ENCODE measurements at places on chromosomes 2 and 18. TPM values are rescaled to one million over a fixed set of nuclear protein-coding genes. Genes with fewer than 3 reads are reported as not detected.

Gene CDCA7
- total RNA-seq, result 35.3 TPM

DNA sequence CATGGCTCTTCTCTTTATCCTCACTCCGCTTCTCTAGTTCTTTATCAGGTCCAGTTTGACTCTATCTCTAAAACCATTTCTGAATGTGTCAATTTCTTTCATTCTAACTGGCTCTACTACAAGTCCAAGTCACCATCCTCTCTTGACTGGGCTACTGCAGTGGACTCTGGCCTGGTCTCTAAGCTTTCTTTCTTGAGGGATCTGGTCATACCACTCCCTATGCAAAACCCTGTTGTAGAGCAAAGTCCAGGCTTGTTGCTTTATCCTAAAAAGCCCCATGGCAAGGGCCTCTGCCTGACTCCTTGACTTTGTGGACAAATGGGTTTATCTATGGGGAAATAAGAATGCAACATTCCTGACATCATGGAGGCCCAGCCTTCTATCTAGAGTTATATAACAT is 87.1 kb downstream of the BCL2L11 start:
- DNase-seq, result no peak

GRCh38 chr2:195560209-195560895 is 96.7 kb upstream of the SLC39A10 start:
- peak; percentile 57 for DNase-seq

- DNase-seq, result no peak
Observed at GRCh38 chr2:171407676-171408044, 26.1 kb downstream of the METTL8 start.

DNA sequence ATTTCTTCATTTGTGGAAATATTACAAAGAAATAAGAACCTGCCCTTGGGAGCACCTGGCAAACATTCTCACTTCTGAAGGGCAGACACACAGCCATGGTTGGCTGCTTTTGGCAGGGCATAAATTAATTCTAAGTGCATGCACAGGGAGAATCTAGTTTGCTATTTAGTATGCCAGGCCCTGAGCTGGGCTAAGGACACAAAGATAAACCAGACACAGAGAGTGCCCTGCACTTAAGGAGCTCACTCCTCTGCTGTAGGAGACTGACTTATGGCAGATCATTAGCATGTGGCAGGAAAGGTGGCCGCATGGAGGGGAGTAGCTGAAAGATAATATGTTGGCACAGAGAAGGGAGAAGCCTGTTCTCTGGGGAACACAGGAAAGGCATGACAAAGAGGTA is 367.0 kb downstream of the LPIN1 start:
- DNase-seq, result peak; percentile 57

DNA sequence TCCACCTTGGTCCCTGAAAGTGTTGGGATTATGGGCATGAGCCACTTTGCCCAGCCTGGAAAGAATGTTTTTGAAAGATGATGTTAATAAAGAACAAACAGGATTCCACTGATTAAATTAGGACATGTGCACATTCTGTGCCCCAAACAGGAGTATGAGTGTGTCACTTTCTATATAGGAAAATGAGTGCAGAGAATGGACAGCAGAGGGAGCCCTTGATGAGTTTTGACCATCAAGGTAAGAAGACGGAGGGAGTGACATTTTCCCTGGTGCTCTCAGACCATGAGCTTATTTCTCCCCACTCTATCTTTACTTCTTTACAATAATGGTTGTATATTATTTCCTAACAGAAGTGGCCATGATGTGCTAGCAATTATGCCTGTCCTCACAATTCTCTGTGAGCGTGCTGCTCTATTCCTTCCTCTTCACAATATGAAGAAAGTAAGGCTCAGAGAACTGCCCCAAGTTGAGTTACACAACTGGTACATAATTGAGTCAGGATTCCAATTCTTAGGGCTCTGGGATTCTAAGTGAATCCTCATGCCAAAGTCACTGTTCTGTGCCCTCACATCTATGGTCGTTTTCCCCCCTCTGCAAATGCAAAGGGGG is 20.6 kb downstream of the RPL37A start:
- DNase-seq, result peak; percentile 87

Data from Karpas-422 (cell line).